Pulmonary artery endothelial cell (primary cell): ENCODE measurements at places on chromosomes 2 and 18. TPM values are rescaled to one million over a fixed set of nuclear protein-coding genes. Genes with fewer than 3 reads are reported as not detected.

- no peak for DNase-seq
Measured at GRCh38 chr18:28522236-28522635, 345.3 kb upstream of the CDH2 start.

- no peak for DNase-seq
Measured at GRCh38 chr2:134782107-134782506, 56.3 kb upstream of the ACMSD start.

- no peak for DNase-seq
Measured at GRCh38 chr2:112138159-112139032, at the start of gene FBLN7. Gene FBLN7, plus strand, starts transcription at chr2:112138385. Its CDS starts 271 bp downstream, at chr2:112138656.

DNA sequence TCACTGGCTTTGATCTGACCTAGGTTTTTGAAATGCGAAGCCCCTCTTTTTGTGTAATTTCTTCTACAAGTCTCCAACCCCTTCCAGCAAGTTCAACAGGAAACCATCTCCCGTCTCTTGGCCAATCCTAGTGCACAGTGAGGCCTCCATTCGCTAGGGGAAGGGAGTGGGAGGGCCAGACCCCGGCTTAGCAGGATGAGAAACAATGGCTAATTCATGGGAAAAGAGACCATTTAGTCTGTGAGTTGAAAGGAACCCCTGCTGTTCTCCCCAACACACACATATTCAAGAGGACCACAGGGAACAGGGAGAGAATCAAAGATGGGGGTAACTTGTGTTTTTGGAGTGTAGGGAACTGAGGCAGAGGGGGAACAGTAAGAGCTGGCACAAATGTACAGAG, 83.0 kb downstream of the RTN4 start:
- no peak for DNase-seq

DNA sequence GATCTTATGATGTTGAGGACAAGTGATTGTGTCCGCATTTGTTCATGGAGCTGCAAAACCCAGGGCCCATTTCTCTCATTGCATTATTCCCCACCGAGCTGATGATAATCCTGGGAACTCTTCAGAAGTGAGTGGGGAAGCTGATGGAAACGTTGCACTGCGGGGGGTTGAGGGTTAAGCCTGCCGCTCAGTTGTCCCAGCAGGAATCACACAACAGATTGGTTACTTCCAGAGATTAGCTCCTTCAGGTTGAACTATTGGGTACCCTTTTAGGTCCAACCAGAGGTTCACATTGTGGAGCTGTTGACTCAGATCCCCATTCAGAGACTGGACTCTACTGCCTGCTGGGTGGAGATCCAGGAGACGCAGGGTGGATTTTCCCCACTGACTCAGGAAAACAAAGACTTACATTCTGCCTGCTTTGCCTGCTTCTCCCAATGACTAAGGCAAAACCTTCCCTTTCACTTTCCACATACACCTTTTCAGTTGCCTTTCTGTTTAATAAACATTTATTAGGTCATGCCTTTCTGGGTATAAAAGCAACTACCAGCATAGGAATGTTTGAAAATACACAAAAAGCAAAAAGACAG, 286.4 kb downstream of the TXNL1 start:
- no peak for DNase-seq

DNA sequence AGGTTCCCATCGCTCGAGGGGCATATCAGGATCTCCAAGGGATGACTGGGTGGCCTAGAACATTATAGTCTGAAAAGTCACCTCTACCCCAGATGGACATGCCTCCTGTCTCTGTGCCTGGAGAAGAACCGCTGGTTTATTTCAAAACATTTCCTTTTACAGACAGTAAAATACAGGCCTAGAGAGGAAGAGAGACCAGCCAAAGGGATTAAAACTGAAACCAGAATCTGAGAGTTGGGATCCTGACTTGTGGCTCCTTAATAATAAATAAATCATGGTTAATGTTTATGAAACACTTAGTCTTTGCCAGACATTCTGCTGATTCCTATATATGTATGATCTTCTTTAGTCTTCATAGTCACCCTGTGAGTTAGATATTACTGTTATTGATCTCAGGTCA, 153.7 kb downstream of the DDX1 start:
- DNase-seq = no peak

GRCh38 chr2:19673213-19673791, 228.5 kb downstream of the TTC32 start:
- DNase-seq = no peak

The TXNDC2 gene
- under 0.01 TPM in 1 of 2 replicates, not detected in the other for total RNA-seq

The DSG4 gene
- total RNA-seq = not detected in 2 replicates

The TCF23 gene
- not detected in 2 replicates for total RNA-seq

The CNNM3 gene
- 8.4 and 11.8 TPM in 2 replicates for total RNA-seq

The SERPINB11 gene
- not detected in 2 replicates for total RNA-seq

The SH3RF3 gene
- total RNA-seq = 6.3 and 7.4 TPM in 2 replicates

The RAMP1 gene
- not detected in 2 replicates for total RNA-seq
